ENCODE measurements at places on chromosomes 1 and 21. TPM values are rescaled to one million over a fixed set of nuclear protein-coding genes. Genes with fewer than 3 reads are reported as not detected.

- H3K4me1 ChIP-seq = peaks cover 3% of the 10 kb centered on the region
- no peak overlapping the region for H3K4me3 ChIP-seq
Observed at GRCh38 chr1:65963156-65963888, 170.6 kb downstream of the PDE4B start.

Gene MAP10
- 2.5 TPM for total RNA-seq

GRCh38 chr21:38753114-38753513 is 52.6 kb upstream of the ETS2 start:
- no peaks in the 10 kb centered on the region for H3K36me3 ChIP-seq
- H3K4me1 ChIP-seq = peaks cover 21% of the 10 kb centered on the region
- no peak overlapping the region for H3K27ac ChIP-seq
- DNase-seq = no peak

DNA sequence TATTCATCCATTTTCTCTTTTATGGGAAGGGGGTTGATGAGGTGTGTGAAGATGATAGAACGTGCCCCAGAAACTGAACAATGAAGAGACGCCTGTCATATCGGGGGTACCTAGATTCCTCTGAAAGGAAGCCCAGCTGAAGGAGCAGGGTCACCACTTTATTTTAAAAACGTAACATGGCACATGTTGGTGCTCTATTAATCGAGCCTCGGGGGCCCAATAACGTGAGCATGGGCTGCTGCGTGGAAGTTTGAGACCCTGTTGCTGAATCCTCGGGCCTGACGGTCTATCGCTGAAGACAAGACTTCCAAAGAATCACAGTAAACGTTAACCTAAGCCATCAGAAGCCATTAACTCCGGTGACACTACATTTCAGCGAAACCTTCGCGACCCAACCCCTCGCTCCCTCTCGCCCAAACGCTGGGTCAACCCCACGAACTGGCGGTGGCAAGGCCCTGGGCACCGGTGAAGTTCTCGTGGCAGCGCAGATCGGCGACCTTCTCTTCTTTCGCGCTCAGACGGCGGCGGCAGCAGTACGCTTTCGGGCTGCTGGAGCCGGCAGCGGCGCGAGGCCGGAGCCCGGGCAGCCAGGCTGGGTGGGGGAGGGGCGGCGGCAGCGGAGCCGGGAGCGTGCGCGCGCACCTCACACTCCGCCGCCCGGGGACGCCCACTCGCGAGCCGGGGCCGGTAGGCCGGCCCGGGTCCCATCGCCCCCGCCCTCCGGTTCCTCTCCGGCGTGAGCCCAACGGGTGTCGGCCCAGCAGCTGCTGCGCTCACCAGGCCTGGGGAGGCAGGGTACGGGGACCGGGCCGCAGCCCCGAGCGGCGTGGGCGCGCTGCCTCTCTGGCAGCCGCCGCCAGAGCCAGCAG is 838 bp upstream of the MAN1A2 start:
- no peaks in the 10 kb centered on the region for H3K27me3 ChIP-seq
- H3K4me1 ChIP-seq = peaks cover 8% of the 10 kb centered on the region
- H3K36me3 ChIP-seq = no peaks in the 10 kb centered on the region
- DNase-seq = peak; percentile 36
- H3K27ac ChIP-seq = peak overlapping the region; percentile 88
- peak overlapping the region; percentile 92 for H3K4me3 ChIP-seq

DNA sequence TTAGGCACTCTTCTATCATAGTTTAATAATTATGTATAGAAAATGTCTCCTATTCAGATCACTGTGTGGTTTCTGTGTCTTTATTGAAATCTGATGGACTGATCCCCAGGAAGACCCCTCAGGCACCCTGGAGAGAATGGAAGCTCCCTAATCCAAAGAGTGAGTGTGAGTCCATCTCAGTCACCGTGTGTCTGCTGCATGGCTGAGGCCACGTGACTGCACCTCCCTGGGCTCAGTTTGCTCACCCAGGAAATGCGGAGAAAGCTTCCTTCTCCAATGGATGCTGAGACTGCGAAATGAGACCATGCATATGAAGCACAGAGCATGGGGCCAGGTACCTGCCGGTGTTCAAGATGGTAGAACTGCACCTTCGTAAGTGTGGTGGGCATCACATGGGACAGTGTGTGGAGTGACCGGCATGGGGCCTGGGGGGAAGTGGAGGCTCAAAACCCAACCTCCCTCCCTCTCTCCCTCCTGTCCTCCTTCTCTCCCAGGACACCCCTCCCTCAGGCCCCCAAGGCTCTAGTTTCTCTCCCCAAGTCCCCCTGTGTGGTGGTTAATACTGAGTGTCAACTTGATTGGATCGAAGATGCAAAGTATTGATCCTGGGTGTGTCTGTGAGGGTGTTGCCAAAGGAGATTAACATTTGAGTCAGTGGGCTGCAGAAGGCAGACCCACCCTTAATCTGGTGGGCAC is 557.5 kb downstream of the PTPRU start:
- no peak for DNase-seq
- no peak overlapping the region for H3K4me3 ChIP-seq
- no peak overlapping the region for H3K27ac ChIP-seq
- no peaks in the 10 kb centered on the region for H3K36me3 ChIP-seq

GRCh38 chr1:21139601-21140000 is 37.1 kb downstream of the EIF4G3 start:
- no peak overlapping the region for H3K27ac ChIP-seq
- DNase-seq = no peak
- H3K4me1 ChIP-seq = no peaks in the 10 kb centered on the region
- H3K4me3 ChIP-seq = no peak overlapping the region
- no peaks in the 10 kb centered on the region for H3K27me3 ChIP-seq

DNA sequence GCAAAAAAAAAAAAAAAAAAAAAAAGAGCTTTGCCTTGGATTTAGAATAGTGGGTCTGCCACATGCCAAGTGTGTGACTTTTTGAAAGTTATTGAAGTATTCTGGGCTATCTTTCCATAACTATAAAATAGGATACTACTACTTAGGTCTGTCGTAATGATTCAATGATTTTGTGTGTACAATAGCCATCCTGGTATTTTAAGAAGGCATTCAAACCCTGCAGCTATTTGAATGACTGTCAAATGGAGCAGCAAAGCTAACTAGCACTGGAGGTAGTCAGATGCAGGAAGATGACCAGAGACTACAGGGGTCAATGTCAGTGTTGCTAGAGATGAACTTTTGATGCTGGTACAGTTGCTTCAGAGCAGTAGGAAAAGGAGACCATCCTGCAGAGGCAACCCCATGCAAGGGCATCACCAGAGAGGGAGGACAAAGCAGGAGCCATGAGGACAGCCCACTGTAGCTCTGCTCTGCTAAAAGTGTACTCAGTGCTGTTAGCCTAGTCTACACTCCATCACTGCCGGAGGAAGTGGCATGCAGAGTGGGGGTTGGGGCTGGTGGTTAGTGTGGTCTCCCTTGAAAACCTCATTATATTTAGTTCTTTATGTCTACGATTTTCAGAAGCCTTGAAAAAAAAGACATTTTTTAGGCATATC is 29.0 kb downstream of the DUSP10 start:
- DNase-seq = no peak
- no peaks in the 10 kb centered on the region for H3K27me3 ChIP-seq
- H3K4me3 ChIP-seq = no peak overlapping the region

Gene AADACL4
- not detected for total RNA-seq

DNA sequence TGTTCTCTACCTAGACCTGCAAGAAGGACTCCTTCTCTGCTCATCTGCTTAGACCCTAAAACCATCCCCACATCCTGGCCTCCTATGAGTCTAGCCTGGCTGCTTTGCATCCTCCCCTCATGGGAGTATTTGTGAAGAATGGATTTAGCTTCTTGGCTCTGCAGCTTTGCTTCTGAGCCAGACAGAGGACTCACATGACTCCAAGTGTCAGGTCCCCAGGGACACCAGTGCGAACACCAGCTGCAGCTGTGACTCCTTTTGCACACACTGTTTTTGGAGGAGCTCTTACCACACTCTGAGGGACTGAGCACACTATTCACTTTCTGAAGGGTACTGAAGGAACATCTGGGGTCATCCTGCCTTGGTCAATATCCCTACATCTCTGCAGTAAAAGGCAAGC is 131.8 kb upstream of the SGIP1 start:
- DNase-seq = no peak
- no peaks in the 10 kb centered on the region for H3K36me3 ChIP-seq
- H3K4me1 ChIP-seq = no peaks in the 10 kb centered on the region
- no peaks in the 10 kb centered on the region for H3K27me3 ChIP-seq
